A549 treated with RU486 at 1 μM for 4 hours (cell line): ENCODE measurements at places on chromosomes 16 and 17. TPM values are rescaled to one million over a fixed set of nuclear protein-coding genes. Genes with fewer than 3 reads are reported as not detected.

Gene SLC47A1
- 22.6 to 26.0 TPM (median 22.8 TPM) in 5 replicates for total RNA-seq

Gene NMRAL1
- total RNA-seq: 41.2 to 47.2 TPM (median 43.5 TPM) in 5 replicates

Gene NPIPA5
- total RNA-seq: 0.51 to 6.0 TPM (median 1.3 TPM) in 4 of 5 replicates, not detected in the other

Gene WFIKKN1
- total RNA-seq: 0.10 to 0.23 TPM (median 0.13 TPM) in 5 replicates

Gene MLYCD
- 1.3 to 2.6 TPM (median 2.1 TPM) in 5 replicates for total RNA-seq

Gene CACNG4
- 9.1 to 13.0 TPM (median 10.5 TPM) in 5 replicates for total RNA-seq

Gene CMTR2
- 5.2 to 14.7 TPM (median 13.6 TPM) in 5 replicates for total RNA-seq

Gene ABCC3
- 111 to 157 TPM (median 133 TPM) in 5 replicates for total RNA-seq

Gene LRRC46
- total RNA-seq: 2.8 to 4.8 TPM (median 3.4 TPM) in 5 replicates

Gene CFAP97D1
- total RNA-seq: 0.06 to 0.07 TPM in 2 of 5 replicates, not detected in the others

Gene PIPOX
- total RNA-seq: 0.19 to 0.35 TPM (median 0.24 TPM) in 4 of 5 replicates, not detected in the other

Gene MYO15A
- 0.30 to 0.63 TPM (median 0.42 TPM) in 5 replicates for total RNA-seq

Gene CTCF
- 28.6 to 39.1 TPM (median 38.0 TPM) in 5 replicates for total RNA-seq

Gene ZSCAN10
- not detected in 5 replicates for total RNA-seq

Gene SLC35G6
- total RNA-seq: not detected in 5 replicates
